Left renal pelvis (tissue), 4 donors: ENCODE measurements at places on chromosomes 11 and 22. TPM values are rescaled to one million over a fixed set of nuclear protein-coding genes. Genes with fewer than 3 reads are reported as not detected.

OR2AG2 gene
- 0.06 TPM for polyA plus RNA-seq

SIAE gene
- 6.0 TPM for polyA plus RNA-seq

LARGE1 gene
- polyA plus RNA-seq: 29.2 TPM

NRXN2 gene
- polyA plus RNA-seq: 15.1 TPM

GRCh38 chr11:123559523-123559955 is 94.9 kb downstream of the SCN3B start:
- no peak for DNase-seq

GRCh38 chr22:39528080-39528661 is 4.4 kb downstream of the RPS19BP1 start:
- DNase-seq: no peak

DNA sequence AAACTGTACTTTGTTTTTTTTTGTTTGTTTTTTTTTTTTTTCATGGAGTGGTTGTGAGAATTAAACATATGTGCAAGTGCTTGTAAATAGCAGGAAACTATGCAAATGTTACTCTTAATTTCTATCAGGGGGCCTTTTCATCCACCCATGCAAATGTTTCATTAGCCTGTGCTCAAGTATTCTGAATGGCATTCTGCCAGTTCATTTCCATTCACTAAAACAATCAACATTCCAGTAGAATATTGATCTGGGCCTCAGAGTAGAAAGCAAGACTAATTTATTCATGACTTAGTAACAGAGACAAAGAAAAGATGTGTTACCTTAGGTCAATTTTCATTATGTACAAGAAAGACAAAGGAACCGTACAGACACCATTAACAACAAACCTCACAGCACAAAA is 971.4 kb downstream of the DLG2 start:
- no peak for DNase-seq

DNA sequence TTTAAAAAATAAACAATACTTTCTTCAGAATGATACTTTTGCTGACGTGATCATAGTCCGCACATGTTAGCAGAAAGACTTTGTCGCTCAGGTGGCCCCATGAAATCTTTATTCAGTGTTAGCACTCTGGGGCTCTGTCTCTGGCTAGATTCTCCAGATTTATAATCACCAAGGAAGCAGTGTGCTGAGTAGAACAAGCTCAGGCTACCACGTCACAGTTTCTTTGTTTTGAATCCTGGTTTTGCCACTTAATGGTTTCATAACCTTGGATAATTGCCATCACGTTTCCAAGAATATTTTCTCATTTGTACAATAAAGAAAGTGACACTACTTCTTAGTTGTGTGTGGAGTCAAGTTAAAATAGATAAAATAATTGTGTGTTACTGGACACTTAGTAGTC is 3.9 kb upstream of the MUC15 start:
- no peak for DNase-seq

CRYBB3 gene
- not detected for polyA plus RNA-seq

DNA sequence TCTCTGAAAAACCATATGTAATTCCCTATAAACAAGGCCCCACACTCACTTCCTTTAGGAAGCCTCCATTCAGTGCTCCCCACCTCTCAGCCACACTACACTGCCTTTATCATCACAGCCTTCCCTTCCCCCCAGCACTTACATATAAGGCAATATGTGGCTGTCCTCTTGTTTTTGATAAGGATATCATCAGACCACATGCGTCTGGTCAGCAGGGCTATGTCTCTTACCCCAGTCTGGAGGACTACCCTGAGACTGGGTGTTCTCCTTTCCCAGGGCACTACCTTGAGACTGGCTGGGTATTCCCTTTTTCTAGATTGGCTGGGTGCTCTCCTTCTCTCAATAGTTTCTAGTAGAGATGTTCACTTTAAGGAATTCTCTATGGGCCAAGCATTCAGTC is 7.8 kb downstream of the KCNE3 start:
- DNase-seq: no peak

- no peak for DNase-seq
Observed at GRCh38 chr11:111908639-111909305, 2.8 kb downstream of the CRYAB start.

GRCh38 chr11:122998727-122999366 is 17.2 kb upstream of the BSX start:
- DNase-seq: no peak

- no peak for DNase-seq
Observed at GRCh38 chr11:14308897-14309387, 50.0 kb downstream of the RRAS2 start.

GRCh38 chr11:132131961-132132360 is 761.5 kb downstream of the NTM start:
- no peak for DNase-seq

FREY1 gene
- polyA plus RNA-seq: 0.37 TPM

ST13 gene
- 690 TPM for polyA plus RNA-seq

MAML2 gene
- 27.8 TPM for polyA plus RNA-seq

- no peak for DNase-seq
Observed at GRCh38 chr11:126328001-126328390, 24.1 kb downstream of the DCPS start.

MN1 gene
- polyA plus RNA-seq: 10.2 TPM

GRCh38 chr11:16964501-16964900 is 49.7 kb downstream of the PLEKHA7 start:
- no peak for DNase-seq

GRCh38 chr22:45124176-45124847 is 39.4 kb upstream of the NUP50 start:
- DNase-seq: no peak

DNA sequence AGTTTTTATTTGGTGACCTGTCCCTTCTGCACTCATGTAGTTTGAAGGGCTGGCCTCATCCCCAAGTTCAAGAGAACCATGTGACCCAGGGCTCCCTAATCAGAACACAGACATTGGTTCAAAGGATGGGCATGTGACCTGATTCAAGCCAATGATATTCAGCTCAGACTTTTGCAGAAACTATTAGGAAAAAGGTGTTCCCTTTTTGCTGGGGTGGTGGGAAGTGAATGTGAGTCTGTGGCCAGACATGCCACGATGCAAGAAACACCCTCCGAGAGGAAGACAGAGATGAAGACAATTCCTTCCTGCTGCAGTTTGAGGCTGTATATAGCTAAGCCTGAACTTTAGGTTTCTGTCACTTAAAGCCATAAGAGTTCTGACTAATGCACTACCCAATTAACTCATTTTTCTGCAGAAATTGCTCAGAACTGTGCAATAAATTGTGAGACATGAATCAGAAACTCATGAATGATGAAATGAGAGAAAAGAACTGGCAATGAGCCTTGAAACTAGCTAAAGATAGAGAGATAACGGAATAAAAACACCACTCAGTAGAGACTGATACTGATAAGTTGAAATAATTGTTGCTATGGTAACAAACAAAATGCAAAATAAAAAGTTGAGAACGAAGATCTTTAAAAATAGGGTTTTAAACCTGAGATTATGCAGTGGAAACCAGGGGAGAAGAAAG is 9.2 kb upstream of the MAPK1 start:
- DNase-seq: no peak

DNA sequence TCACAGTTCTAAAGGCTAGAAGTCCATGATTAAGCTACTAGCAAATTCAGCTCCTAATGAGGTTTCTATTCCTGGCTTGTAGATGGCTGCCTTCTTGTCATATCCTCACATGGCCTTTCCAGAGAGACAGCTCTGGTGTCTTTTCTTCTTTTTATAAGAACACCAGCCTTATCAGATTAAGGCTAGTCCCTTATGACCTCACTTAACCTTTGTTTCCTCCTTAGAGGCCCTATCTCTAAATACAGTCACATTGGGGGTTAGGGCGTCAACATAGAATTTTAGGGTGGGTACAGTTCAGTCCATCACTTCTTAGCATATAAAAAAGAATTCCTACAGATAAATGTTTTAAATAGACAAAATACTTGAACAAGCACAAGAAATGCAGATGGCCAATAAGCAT is 18.2 kb upstream of the CLPB start:
- no peak for DNase-seq

DNA sequence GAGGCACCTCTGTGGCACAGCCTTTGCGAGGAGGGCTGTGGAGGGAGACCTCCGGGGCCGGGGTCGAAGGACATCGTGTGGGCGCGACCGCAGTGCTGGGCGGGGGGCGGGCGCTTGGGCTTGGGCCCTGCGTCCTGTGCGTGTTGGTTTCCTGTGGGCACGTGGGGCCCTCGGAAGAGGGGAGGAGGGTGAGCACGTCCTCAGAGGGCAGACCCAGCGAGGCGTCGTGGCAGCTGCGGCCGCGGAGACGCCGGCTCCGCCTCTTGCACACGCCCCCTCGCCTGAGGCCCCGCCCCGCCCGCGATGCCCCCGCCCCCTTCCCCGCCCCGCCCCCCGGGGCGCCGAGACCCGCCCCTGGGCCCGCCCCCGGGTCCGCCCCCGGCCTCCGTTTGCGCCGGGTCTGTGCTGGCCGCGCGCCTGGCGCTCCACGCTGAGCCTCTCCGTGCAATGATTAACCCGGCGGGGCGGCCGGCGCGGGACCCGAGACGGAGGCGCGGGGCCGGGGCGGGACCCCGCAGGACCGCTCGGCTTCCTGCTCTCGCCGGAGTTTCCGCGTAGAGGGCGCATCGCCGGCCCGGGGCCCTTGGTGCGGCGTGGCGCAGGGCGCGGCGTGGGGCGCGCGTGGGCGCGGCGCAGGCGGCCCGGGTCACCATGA is at the start of gene PRR5:
PRR5 (plus strand) TSS at position 381 of the 655 bp plus-strand sequence; CDS start at position 652, 271 bp downstream.
- no peak for DNase-seq

TMPRSS4 gene
- 34.7 TPM for polyA plus RNA-seq

CDKN1C gene
- 131 TPM for polyA plus RNA-seq

GRCh38 chr11:80944758-80945157 is 1503.9 kb upstream of the TENM4 start:
- no peak for DNase-seq

SHISA8 gene
- 1.7 TPM for polyA plus RNA-seq

OR5A1 gene
- polyA plus RNA-seq: not detected

GRCh38 chr22:32311551-32312071 is 46.1 kb upstream of the RFPL3 start:
- DNase-seq: no peak

DNA sequence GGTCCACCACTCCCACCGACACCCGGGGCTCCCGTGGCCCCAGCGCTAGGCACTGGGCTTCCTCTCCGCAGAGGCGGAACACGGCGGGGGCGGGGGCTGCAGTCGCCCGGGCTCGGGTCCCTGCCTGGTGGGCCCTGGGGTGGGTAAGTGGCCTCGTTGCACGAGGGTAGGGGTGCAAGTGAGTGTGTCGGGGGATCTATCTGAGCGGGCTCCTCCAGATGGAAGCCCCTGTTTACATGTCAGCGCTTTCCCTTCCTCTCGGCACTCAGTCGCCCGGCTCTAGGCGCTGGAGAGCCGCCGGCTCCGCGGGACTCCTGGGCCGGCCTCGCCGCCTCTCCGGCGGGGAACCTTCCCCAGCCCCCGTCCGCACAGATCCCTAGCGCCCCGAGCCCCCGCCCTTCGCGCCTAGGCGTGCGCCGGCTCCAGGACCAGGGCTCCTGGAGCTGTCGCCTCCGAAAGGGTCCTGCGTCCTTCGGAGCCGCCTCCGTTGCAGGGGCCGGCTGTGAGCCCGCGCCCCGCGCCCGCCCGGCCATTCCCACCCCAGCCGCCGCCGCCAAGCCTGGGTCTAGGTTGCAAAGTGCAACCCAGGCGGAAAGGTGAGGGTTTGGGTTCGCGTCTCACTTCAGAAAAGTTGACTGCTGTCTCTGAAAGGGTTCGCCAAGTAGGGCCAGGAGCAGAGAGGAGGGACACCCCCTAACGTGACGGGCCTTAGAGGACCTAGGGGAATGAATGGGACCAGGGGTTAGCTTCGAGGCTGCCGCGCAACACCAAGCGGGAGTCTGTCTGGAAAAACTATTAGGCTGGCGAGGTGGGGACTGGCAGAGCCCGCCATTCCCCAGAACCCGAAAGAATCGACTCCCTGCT is 978 bp downstream of the FLI1 start:
- no peak for DNase-seq

DNA sequence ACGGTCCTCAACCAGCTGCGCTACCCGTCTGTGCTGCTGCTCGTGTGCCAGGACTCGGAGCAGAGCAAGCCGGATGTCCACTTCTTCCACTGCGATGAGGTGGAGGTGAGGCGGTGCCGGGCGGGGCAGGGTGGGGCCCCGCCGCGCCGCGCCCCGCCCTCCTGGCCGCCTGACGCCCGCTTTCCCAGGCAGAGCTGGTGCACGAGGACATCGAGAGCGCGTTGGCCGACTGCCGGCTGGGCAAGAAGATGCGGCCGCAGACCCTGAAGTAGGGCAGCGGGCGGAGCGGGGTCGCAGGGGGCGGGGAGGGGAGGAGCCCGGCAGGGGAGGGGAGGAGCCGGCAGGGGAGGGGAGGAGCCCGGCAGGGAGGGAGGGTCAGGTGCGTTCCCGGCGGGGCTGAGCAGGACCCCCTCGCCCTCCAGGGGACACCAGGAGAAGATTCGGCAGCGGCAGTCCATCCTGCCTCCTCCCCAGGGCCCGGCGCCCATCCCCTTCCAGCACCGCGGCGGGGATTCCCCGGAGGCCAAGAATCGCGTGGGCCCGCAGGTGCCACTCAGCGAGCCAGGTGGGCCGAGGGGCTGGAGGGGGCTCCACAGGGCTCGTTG is 14.7 kb downstream of the EPS8L2 start:
- DNase-seq: no peak

DNA sequence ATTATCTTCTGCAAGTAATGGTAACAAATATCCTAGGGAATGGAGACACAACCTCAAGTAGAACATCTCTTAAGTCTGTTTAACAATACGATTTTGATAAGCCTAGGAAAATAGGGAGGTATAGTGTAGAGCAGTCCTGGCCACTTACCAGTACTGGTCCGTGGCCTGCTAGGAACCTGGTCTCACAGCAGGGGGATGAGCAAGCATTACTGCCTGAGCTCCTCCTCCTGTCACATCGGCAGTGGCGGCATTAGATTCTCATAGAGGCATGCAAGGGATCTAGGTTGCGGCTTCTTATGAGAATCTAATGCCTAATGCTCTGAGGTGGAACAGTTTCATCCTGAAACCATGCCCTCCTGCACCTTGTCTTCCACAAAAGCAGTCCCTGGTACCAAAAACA is 4.4 kb downstream of the OR51V1 start:
- no peak for DNase-seq

PGA5 gene
- polyA plus RNA-seq: 0.11 TPM

DNA sequence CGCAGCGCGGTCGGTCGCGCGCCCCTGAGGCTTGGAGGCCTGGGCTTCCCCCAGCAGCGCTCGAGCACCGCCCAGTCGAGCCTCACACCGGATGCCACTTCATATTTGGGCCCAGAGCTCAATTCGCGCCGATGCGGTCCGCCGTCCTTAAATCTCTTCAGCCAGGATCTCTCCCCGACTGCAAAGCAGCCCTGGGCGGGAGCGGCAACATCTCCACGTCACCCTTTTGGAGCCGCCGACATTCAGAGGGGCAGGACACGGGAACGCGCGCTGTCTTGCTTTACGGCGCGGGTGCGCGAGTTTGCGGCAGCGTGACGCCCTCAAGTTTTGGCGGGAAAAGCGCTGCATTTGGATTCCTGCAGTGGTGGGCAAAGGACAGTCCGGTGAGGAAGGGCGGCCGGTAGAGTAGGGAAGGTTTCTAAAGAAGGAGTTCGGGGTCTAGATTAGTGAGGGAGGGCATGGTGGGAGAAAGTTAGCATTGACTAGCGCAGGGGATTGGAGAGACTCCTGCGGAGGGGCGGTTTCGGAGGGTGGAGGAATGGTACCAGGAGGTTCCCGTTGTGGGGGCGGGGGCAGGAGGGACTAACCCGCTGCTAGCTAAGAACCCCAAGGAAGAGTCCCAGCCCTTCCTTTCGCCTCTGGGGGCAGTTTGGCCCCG is 796 bp downstream of the CHEK1 start:
- DNase-seq: peak; percentile 88

EFCAB6 gene
- 4.9 TPM for polyA plus RNA-seq
